Activated CD4-positive, alpha-beta T cell treated with anti-CD3 and anti-CD28 coated beads for 1 hour (primary cell): ENCODE measurements at places on chromosomes 3 and 15.

DNA sequence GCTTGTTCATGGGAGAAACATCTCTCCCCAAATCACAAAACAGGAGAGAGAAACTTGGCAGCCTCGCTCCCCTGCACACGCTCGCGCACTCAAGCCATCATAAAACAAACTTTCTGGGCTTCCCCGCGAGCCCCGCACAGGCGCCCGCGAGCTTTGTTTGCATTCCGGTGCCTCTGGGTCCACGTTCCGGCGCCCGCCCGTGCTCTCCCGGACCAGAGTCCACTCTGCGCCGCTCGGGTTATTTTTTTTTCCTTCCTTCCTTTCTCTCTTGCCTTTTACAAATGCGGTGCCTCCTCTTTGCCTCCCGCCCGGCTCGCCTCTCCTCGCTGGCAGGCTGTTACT is 363 bp downstream of the MAGI1 start:
- DNase-seq, result no peak

- DNase-seq, result no peak
Measured at GRCh38 chr3:117665296-117665695, 955.7 kb downstream of the TUSC7 start.

DNA sequence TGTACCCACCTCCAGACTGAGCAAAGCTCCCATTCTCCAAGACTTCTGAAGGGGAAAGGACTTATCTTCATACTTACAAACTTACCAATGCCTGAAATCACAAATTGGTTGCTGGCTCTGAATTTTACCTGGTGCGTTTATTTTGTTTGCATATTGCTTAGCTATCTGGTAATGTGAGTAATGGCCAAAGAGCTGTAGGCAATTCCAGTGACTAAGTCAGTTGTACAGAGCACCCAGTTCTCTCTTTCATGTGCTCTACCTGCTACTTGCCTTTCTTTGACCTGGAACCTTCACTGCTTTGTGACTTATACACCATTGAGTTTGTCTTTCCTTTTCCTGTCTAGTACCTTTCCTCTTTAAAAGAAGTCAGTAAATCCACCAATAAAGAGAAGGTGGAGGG is 755.9 kb upstream of the LMCD1 start:
- DNase-seq, result no peak

DNA sequence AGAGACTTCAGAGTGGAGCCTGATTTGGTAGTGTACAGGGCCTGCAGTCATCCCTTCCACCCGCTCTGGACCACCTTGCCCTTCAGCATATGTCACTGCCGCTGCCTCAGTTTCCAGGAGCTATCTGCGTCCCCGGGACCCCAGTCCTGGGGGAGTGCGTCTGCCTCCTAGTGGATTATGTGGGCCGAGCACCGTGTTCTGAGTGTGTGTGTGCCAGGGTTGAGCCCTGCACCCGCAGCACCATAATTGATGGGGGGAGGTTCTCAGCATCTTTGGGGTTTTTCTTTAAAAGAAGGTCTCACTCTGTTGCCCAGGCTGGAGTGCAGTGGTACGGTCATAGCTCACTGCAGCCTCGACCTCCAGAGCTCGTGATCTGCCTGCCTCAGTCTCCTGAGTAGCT is 33.6 kb downstream of the CD276 start:
- no peak for DNase-seq

GRCh38 chr15:93036951-93037819 is 51.8 kb downstream of the RGMA start:
- no peak for DNase-seq

DNA sequence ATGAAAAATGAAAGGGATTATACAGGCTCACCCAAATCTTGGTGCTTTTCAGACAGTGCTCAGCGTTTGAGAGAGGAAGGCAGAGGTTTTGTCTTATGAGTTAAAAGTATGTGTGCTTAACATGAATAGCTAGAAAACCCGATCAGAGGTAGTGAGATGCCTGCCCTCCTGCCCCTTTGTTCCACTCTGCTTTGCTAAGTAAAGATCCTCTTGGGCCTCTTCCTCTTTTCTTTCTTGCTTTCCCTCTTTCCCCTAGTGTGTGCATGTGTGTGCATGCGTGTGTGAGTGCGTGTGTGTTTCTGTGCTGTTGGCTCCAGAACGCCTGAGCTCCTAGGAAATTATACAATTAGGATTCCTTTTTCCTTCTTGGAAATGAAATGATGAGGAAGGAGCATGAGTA is 261.3 kb upstream of the NR2E3 start:
- no peak for DNase-seq

- no peak for DNase-seq
Measured at GRCh38 chr15:34837246-34838016, 42.1 kb upstream of the ACTC1 start.

DNA sequence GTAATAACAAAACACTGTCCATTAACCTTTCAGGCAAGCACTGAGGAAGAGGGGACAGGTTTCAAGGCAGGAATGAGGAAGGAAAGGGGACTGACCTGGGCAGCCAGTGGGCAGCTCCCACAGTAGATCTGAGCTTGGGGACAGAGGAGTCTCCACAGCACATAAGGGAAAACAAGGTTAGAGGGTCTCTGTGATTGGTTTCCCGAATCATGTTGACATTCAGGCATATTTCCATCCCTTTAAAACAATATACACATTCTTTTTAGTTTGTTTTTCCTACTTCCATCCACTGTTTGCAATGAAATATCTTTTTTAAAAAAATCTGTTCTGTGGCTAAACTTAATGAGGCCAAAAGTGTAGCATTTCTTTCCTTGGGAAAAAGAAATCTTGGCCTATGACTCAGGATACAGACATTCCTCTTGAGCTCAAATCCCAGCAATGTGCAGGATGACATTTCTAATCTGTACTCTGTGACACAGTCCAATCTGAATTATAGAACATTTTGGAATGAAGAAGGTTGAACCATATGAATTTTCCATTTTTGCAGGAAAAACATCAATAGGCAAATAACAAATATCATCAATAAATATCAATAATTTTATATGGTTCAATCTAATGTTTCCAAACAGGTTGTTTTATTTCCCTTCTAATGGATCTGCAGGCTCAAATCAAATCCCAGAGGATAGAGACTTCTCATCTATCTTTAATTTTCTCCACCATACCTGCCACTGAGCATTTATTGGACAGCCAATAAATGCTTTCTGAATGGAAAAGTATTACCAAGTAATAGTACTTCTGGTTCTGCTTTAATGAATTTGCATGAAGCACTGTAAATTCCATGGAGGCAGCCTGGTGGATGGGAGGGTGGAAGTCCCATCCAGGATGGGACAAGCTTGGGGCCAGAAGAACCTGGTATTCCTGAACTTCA is 54.1 kb downstream of the ITGB5 start:
- no peak for DNase-seq

- DNase-seq, result no peak
Measured at GRCh38 chr3:180646187-180646790, 33.0 kb downstream of the CCDC39 start.

GRCh38 chr3:66803721-66804695 is 194.1 kb upstream of the KBTBD8 start:
- DNase-seq, result no peak

GRCh38 chr15:77720655-77721054 is 87.9 kb upstream of the LINGO1 start:
- no peak for DNase-seq

DNA sequence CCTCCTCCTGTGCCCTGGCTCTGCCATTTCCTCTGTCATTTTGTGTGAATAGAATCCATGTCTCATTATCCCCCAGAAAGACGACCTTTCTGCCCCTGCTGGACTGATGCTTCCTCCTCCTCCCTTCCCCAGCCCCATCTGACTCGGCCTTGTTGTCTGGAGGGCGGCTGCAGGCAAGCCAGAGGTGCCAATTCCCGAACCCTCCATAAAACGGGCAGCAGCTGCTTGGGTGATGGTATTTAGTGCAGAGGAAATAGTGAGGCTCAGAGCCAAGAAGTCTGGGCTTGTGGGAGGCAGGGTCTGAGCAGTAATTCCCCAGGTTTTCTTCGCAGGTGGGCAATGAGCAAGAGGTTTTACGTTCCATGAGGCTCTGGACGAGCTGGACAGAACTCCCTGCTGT is 71.2 kb downstream of the ITGA11 start:
- DNase-seq, result no peak

DNA sequence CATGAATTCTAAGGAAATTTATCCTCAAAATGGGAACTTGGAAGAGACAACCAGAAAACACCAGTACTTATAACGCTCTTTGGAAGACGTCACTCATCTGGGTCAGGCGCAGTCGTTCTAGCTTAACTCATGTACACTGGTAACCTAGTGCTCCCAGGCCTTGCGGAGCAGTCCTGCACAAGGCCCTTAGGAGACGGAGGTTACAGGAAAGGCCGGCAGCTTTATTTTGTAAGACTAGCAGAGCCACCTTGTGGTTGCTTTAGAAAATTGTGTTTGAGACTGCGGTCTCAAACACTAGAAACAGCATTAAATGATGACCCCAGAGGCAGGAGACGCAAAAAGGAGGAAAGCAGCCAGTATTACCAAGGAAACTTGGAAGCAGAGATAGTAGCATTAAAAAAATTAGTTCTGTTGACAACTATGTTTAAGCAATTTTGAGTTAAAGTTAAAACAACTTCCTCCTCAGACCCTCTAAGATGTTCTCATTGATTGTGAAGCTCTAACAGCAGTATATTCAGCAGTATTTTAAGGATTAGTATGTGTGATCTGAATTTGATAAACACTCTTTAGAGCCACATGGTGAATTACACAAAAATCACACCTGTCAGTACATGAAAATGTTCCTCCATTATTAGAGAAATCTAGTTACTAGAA is 141.9 kb upstream of the C2CD4B start:
- no peak for DNase-seq

DNA sequence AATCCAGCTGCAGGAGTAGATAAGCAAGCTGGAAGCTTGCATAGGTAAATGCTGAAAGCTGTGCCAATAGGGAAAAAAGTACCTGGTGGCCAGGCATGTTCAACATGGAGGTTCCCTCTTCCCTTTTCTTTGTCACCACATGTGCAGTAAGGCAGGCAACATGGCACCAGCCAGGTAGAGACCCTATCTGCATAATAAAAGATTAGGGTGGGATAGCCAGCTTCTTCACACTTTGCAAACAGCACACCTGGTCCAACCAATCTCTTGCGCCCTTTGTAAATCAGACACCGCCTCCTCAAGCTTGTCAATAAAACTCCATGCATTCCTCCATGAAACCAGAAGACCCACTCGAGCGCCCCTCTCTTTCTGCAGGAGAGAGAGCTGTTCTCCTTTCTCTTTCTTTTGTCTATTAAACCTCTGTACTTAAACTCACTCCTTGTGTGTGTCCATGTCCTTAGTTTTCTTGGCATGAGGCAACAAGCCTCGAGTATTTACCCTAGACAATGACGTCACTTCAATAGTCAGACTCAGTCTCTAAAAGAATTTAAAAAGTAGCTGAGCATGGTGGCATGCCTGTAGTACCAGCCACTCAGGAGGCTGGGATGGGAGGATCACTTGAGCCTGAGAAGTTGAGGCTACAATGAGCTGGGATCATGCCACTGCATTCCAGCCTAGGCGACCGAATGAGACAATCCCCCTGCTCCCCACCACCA is 256.3 kb downstream of the SCAPER start:
- DNase-seq, result no peak

DNA sequence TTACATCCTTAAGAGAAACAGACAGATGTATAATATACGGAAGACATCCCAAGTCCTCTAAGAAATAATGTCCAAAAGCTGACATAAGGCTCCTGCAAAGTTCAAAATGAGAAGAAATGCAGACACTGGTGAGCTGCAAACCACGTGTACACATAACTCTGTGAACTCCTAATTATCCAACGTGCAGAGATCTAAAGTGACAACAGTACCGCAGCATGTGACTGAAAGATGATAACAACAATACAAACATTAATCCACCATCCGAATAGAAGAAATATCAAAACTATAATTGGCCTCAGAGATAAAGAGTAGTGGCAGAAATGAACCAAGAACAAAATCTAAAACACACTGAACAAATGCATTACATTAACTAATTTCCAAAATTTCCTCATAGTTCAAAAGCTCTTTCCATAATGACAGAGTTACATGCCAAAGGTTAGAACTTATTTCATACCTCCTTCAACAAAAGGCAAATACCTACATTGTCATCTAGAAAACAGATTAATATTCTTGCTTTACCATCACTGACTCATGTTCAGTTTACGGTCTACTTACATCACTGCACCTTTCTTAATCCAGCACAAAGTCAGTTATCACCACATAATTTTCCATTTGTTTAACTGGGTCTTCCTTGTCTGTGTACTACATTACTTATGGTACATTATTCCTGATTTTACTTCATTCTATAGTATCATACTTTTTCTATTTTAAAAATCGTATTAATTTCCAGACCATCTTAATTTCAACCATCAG is 2.2 kb downstream of the PDCD10 start:
- no peak for DNase-seq

DNA sequence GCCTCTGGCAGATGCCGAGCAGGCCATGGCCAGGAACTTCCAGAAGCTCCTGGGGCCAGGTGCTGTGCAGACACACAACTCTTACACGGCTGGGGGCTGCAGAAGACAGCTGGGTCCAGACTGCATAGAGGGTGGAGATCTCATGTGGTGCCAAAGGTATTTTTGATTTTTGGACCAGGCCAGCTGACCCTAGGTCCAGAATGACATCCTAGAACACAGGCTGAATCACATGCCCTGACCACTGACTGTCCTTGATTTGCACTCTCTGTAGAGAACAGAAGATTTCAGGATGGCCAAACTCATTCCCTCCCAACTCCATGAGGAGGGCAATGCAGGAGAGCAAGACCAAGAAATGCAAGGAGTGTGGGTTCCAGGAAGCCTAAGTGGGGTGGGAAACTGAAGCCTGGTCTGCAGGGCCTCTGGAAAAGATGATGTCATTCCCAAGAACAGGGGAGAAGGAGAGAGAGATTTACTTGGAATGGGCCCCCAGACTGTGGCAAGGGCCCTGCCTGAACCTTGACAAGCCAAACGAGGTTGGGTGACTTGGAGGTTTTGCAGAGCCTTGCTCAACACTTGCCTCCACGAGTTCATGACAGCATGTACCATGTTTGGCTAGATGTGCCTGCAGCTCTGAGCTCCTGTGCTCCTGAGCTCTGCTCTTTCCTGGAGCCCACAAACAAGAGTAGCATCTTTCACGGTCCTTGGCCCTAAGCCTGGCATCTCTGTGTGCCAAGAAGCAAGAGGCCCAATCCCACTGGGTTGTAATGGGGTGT is 38.5 kb upstream of the CTSH start:
- DNase-seq, result no peak

DNA sequence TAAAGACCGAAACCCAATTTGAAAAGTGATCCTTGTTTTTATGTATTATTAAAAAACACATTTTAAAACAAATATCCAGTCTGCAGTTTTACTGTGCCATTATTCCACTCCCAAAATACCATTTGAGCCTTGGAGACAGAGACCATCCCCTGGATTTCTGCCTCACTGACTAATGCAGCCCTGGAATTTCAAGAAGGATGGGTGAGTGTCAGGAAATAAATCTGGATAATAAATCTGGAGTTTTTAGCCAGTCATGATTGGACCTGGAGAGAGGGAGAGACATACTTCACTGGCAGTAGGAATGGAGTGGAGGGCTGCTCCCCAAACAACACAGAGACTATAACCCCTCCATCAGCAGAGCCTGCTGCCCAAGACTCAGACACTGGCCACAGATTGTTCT is 123.3 kb downstream of the MYLK start:
- no peak for DNase-seq

DNA sequence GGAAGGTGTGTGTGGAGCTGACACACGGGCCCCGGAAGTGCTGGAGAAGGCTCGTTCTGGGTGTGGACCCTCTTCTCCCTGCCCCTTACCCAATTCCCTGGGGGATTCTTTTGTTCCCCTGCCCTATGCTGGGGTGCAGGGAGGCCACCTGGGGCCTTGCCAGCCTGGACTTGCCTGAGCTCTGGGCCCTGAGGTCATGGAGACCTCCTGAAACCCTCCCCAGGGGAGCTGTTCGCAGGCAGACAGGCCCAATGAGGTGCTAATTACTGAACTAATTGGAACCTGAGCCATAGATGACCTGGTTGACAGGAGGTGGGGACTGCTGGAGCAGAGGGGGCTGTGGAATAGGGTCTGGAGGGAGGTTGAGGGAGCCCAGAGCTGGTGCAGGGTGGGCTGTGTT is 9.4 kb upstream of the C15orf39 start:
- DNase-seq, result no peak
